ENCODE measurements at places on chromosomes 4 and X.

GRCh38 chrX:118189000-118189399 lies 72.4 kb upstream of the KLHL13 start:
- no peak for DNase-seq

GRCh38 chr4:183434666-183435190 lies 9.7 kb upstream of the CDKN2AIP start:
- DNase-seq = no peak

DNA sequence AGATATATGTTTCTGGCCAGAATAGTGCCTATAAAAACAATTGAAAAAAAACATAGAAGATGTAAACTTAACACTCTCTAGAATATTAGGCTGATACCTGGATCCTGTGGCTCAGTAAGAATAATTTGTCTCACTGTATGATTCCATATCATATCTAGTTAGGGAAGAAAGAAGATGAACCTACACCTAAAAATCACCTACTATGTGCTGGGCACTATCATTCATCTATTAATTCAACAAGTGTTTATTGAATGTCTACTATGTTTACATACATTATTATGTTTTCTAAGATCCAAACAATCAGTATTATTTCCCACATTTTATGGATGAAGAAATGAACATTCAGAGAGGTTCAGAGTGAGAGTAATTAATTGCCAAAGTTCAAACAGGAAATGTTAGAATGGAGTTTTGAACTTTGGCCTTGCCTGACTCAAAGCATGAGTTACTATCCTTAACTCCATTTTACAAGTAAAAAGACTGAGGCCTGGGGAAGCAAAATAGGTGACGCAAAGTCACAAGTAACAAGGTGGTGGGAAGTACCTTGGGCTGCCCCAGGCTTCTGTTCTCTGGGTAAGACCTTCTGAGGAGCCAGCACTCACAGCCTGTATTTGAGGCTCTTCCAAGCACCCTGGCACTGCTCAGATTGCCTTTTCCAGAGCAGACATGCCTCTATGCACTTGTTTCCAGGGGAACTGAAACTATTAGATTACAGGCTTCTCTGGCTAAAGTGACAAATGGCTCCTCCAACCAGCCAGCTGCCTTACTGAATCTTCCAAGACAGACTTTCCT lies 111.1 kb upstream of the ACSL4 start:
- DNase-seq = no peak

DNA sequence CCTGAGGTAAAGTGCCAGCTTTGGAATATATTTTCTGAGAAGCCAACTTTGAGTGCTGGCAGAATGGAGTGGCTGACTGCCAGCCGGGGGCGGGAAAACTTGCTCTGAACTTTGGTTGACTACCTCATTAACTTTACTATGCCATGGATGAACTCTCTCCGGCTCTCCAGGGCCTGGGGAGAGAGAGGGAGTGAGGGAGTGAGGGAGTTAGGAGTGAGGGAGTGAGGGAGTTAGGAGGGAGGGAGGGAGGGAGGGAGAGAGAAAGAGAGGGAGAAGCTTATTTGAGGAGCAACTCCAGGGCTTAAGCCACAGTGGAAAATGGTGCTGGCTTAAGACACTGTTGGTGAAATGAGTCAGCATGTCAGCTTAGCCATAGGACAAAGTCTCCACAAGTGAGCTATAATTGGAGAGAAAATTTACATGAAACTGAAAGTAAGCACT lies 280.9 kb upstream of the RPS6KA3 start:
- no peak for DNase-seq

DNA sequence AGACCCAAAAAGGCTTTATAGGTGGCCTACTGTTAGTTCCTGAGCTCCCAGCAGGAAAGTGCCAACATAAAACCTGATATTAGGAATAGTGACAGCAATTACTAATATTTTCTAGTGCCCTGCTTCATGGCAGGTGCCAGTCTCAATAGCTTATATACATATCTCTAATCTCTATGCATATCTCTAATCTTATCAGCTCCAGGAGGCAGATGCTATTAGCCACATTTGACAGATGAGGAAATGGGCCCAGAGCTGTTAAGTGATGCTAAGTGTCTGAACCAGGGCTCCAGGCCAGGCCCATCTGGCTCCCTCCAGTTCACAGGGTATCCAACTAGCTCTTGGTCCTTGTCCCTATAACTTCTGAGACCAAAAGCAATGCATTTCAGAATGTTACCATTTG lies 142.5 kb downstream of the CHIC2 start:
- no peak for DNase-seq

- DNase-seq = no peak
Measured at GRCh38 chr4:74969507-74970474, 36.9 kb downstream of the PARM1 start.

DNA sequence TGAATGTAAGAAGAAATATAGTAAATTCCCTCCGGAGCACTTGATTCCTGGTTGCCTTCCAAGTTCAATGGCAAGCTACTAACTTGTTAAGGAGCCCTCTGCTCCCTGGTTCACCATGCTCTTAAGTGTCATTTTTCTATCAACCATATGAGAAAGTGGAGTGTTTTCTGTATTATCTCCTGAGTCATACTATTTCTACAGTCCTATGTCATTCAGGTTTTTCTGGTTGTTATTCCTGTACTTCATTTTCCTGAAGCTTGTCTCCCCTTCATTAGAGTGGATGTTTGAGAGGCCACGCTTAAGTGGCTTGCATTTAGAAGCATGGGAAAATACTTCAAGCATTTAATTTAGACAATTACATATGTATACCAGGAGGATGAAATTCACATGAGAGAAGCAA lies 14.7 kb upstream of the EPGN start:
- no peak for DNase-seq

- no peak for DNase-seq
Measured at GRCh38 chrX:57977992-57978391, 67.7 kb upstream of the ZXDA start.

DNA sequence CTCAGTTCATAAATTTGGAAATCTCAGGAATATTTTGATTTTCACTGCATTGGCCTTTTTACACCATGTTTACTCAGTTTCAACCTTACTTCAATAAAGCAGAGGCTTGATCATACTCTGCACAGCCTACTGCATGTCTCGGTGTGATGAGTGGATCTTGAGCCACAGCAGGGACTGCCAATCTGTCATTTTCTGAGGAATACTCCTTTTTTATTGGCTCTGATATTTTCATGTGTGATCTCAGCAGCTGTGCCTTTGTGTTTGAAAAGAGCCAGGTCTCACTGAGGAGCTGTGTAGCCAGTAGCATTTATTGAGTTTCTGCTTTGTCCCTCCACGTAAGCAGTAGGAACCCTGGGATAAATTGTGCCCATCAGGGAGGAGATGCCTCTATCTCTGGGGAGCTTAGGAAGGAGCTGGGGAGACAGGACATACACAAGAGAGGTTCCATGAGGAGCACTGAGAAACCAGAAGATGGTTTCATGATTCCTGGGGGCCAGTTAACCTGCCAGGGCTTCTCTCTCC lies 18.9 kb upstream of the TRIM2 start:
- DNase-seq = no peak

- DNase-seq = no peak
Measured at GRCh38 chr4:146271466-146271865, 57.1 kb downstream of the REELD1 start.

DNA sequence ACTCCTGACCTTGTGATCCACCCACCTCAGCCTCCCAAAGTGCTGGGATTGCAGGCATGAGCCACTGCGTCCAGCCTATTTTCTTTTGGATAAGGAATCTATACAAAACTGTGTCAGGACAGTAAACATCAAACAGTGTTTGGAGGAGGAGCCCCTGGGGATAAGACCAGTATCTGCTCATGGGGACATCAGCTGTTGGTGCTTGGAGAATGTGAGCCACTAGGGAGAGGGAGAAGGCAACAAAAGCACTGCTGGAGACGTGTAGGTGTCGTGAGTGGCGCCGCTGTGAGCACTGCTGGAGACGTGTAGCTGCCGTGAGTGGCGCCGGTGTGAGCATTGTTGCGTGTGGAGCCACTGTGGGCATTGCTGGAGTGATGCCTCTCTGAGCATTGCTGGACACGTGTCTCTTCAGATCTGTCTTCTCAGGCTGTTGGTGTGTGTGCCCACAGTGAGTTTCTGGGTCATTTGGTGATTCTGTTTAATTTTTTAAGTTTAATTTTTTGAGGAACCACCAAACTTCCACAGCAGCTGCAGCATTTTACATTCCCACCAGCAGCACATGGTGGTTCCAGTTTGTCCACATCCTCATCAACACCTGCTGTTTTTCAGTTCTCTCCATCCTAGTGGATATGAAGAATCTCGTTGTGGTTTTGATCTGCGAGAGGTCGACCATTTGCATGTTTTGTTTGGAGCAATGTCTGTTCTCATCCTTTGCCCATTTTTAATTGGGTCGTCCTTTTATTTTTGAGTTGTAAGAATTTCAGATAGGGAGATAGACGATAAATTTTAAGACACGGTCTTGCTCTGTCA lies 19.0 kb downstream of the DGKQ start:
- DNase-seq = peak; percentile 5

GRCh38 chr4:57122959-57123358 lies 12.8 kb upstream of the IGFBP7 start:
- no peak for DNase-seq

DNA sequence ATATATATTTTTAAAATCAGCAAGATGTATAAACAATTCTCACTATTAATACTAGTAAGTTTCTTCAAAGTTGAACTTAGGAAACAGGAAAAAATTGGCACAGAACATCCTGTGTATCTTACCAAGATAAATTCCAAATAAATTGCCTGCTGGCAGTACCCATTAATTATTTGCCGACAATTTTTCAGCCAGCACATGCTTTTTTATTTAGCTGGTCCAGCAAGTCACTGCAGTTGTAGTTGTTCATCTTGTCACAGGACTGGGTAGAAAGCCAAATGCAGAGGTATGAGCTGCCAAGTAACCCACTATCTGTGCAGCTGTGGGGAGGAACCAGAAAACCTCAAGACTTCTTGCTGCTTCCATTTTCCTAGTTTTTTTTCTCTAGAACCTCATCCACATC lies 113.4 kb downstream of the PACRGL start:
- DNase-seq = no peak

- no peak for DNase-seq
Measured at GRCh38 chr4:69920874-69921273, 10.0 kb upstream of the CSN1S1 start.

- no peak for DNase-seq
Measured at GRCh38 chr4:184503869-184504300, 29.5 kb upstream of the IRF2 start.

DNA sequence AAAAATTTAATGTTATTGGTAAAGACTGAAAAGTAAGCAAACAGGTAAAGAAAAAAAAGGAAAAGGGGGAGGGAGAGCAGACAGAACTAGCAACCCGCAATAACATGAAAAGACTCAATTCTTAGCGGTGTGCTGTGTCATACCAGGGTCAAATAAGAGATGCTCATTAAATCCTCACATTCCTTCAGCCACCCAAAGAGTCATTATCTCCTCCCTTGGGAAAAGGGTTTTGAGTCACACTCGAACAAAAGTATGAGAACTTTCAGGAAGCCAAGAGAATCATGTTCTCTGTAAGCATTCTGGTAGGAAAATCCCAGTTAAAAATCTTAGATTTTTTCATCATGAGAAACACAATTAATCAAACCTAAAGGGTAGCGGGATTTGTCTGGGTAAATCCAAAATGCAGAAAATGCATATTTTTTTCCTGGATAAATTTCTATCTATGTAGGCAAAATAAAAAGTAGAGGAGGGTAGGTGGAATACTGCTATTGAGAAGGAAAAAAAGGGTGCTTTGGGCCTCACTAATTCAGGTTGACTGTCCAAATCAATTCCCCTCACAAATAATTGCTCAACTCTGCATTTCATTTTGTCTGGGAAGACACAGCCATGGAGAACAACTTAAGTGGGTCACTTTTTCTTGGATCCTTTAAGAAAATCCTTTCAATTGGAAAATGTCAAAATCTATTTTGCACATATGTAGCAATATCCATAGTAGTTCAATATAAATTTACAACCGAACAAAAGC lies 23.2 kb downstream of the TNIP3 start:
- DNase-seq = no peak

DNA sequence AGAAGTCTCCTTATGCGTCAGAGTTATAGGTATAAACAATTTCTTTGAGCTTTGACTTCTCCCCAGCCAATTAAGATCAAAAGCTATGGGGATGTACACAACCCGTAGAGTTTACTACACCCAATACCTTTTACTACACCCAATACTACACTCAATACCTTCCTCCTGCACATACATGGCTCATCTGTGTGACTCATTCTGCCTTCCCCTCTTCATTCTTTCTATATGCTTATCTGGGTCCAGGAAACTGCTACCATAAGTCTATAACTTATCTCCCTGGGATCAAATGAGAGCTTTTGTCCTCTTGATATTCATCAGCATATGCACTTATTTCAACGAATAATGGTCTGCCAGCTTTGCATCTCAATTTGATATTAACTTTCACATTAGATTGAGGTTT lies 28.2 kb downstream of the ANKRD50 start:
- no peak for DNase-seq

- no peak for DNase-seq
Measured at GRCh38 chrX:48975541-48975940, 3.9 kb upstream of the KCND1 start.

GRCh38 chr4:185265942-185266341 lies 56.5 kb downstream of the SNX25 start:
- no peak for DNase-seq

DNA sequence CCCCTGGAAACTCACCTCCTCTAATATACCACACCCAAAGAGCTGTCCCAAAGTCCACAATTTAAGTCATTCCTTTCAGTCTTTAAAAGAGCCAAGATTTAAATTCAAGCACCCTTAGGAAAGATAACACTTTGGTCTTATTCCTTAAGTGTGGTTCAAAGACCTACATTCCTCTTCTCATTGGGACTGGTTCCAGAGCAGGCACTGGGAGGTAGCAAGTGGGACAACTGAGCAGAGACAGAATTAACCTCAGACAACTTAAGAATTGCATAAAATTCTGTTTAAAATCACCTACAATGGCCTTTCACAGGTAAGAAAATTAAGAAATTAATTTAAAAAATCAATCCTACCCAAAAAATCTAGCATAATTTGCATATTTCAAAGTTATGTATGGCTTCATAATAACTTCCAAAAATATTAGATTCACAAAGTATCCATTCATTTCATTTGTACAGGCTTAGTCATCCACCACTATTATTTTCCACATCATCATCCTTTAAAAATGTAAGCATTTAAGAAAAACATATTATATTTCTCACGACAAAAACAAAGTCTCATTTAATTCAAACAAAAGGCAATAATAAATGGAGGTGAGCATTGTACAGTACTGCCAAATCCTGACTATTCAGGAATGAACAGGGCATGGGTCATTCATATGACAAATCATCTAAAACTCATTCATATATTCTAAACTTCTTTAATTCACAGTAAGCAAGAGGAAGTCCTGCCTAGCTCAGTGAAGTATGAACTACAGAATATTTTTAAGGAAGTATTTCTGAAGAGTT lies 13.6 kb downstream of the PRSS12 start:
- DNase-seq = no peak

- no peak for DNase-seq
Measured at GRCh38 chr4:65600656-65601055, 69.6 kb downstream of the EPHA5 start.

Data from HAP-1 (cell line).